ENCODE measurements at places on chromosomes 2 and 18. TPM values are rescaled to one million over a fixed set of nuclear protein-coding genes. Genes with fewer than 3 reads are reported as not detected.

CENPA gene
- polyA plus RNA-seq, result 0.66 TPM

DLX1 gene
- polyA plus RNA-seq, result not detected

CRYGC gene
- not detected for polyA plus RNA-seq

PDE1A gene
- polyA plus RNA-seq, result 24.6 TPM

GALR1 gene
- not detected for polyA plus RNA-seq

TPRKB gene
- 138 TPM for polyA plus RNA-seq

SIX2 gene
- polyA plus RNA-seq, result not detected

CYTIP gene
- polyA plus RNA-seq, result not detected

PDE6D gene
- 79.0 TPM for polyA plus RNA-seq

DBI gene
- polyA plus RNA-seq, result 782 TPM

NT5DC4 gene
- not detected for polyA plus RNA-seq

TFPI gene
- 7.4 TPM for polyA plus RNA-seq

SALL3 gene
- polyA plus RNA-seq, result 0.31 TPM

RPL37A gene
- 1,182 TPM for polyA plus RNA-seq

CEBPZ gene
- polyA plus RNA-seq, result 35.3 TPM

CDH2 gene
- 121 TPM for polyA plus RNA-seq

MXD1 gene
- polyA plus RNA-seq, result 14.5 TPM

CRYGD gene
- 0.42 TPM for polyA plus RNA-seq

VSNL1 gene
- 442 TPM for polyA plus RNA-seq

IL36RN gene
- polyA plus RNA-seq, result not detected

HOXD13 gene
- not detected for polyA plus RNA-seq

HOXD10 gene
- polyA plus RNA-seq, result not detected

STEAP3 gene
- not detected for polyA plus RNA-seq

C2orf80 gene
- 28.1 TPM for polyA plus RNA-seq

TEKT4 gene
- polyA plus RNA-seq, result not detected

TMEM17 gene
- polyA plus RNA-seq, result 47.7 TPM

Data from Purkinje cell (primary cell).